ENCODE measurements at places on chromosomes 12 and 14.

GRCh38 chr14:21525962-21526671 is at the start of gene SALL2:
SALL2 (minus strand) TSS chr14:21526346; CDS start chr14:21526127, 219 bp downstream.
- peak; percentile 87 for DNase-seq

GRCh38 chr14:105439710-105440553 is 20.3 kb downstream of the MTA1 start:
- no peak for DNase-seq

DNA sequence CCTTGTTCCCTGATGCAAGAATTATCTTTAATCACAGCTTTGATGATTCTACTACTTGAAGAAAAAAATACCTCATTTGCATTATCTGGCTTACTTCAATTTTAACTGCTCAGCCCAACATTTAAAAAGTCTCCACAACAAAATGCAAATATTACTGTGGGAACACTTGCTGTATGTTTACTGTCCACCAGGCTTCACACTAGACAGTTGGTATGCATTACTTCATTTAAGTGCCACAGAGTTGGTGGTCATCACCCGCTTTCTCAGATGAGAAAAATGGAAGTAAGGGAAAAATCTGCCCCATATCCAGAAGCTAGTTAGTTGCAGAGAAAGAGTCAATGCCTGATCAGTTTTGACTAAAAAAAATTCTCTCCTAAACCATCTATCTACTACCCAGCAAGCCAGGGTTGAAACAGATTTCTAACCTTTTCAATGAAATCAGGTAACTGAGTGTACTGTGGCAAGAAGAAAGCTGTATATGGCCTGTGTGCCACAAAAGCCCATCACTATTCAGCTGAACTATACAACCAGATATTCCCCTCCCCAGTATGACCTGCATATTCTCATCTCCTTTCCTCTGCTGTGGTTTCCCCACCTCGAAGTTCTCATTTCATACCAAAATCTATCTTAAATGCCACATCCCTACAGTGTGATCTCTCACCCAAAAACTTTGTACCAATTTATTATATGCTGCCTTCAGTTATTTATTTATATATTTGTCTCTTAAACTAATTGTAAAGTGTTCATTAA is 90.3 kb downstream of the ATP2B1 start:
- no peak for DNase-seq

DNA sequence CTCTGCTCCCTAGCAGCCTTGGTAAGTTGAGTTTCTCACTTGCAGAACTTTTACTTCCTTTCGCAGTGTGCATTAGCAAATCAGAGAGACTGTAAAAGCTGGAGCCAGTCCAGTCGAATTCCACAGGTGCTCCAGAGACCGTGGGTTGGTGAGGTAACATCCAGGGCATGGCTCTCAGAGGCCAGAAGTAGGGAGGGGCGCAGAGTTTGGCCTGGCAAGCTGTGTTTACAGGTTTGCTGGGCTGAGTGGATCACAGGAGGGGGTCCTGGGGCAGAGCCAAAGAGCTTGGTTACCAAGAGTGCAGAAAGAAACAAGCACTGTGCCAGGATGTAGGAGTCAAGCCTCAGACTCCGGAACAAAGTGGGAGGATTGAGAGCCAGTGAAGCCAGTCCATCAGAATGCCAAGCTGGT is 10.2 kb upstream of the BHLHE41 start:
- DNase-seq, result no peak

DNA sequence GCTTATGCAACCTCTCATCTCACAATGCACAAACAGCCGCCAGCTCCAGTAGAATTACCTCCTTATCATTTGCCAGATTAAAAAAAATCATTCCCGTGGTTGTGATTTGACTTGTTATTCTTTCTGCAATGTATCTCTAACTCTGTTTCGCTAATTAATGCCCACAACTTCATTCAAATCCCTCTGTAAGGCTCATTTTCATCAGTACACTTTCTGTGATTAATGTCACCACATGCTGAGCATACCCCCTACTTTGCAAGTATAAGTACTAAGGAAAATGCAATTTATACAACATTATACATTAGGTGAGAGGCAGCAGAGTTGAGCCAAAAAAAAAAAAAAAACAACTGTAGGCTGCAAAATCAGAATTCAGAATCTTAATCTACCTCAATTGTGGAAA is 166.0 kb downstream of the FSCB start:
- peak; percentile 40 for DNase-seq

DNA sequence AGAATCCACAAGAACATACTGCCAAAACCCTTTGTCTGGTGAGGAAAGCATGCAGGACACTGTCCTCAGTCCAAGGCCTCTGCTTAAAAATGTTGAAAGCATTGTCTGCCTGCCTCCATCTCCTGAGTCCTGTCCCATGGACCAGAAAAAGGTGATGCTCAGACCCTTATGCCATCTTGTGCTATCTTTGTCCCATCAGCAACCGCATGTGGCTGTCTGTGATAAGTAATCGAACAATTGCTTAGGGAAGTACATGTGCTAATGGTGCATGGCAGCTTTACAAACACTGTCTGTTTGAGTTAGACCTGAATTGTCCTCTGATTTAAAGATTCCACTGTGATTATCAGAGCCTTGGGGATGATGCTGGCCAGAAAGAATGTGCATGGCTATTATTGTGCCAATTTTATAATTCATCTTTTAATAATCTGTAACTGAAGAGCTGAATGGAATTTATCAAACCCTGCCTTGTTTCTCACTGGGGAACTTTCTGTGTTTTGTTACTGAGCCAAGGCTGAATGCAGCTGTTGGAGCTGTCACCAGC is 177.5 kb downstream of the DACT1 start:
- no peak for DNase-seq

DNA sequence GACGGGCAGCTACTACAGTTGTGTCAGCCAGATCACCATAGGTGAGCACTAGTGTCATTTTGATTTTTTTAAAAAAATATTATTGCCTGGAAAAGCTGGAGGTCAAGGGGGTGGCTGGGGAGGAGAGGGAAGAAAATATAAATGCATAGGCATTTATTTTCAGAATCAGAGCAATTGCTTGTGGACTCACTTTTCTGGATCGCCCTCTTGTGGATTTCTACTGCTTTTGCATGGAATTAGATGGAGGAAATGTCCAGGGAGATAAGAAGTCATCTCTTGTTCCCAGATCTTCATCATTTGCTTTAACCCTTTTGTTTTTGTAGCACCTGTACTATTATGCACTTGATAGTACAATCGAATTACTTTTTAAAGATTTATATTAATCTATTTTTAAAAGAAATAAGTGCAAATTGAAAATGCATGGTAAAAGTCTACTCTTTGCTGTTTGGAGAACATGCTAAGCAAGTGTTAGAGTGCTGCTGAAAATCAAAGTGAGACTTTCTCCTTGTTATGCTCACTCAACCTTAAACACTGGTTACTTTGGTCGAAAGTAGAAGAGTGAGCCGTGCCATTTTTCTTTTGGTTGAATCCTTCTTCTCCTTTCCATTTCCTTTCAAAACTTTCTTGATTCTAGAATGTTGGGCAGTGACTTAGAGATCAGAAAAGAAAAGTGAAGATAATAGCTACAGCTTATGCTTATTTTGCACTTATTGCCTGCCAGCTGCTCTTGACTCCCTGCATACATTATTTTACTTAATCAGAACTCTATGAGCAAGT is 60.6 kb upstream of the ANO4 start:
- DNase-seq, result no peak

All from NCI-H1417 treated with DMSO at 0.1 percent for 48 hours (cell line).